ENCODE measurements at places on chromosomes 5 and 9. TPM values are rescaled to one million over a fixed set of nuclear protein-coding genes. Genes with fewer than 3 reads are reported as not detected.

C5orf52 gene
- total RNA-seq: not detected

DNA sequence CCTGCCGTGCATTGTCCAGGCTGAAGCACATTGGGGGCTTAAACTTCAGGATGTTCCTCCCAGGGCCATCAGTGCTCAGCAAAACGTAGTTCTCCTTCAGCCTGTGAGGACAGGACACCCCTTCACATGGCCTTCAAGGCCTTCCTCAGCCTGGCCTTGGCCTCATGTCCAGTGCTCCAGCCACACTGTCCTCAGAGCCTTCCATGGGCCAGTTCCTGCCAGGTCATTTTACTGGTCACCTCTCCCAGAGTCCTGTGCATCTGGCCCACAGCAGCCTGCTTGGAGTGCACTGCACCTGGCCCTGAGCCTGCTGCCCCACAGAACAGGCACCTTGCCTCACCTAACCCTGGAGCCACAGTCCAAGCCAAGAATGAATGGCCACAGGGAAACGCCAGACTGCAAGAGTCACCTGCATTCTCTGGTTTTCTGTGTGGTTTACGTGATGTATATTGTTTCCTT is 8.7 kb downstream of the HNRNPAB start:
- H3K4me3 ChIP-seq: no peak overlapping the region
- no peaks in the 10 kb centered on the region for H3K27me3 ChIP-seq
- DNase-seq: no peak
- H3K4me1 ChIP-seq: no peaks in the 10 kb centered on the region

- no peaks in the 10 kb centered on the region for H3K36me3 ChIP-seq
- DNase-seq: peak; percentile 67
- H3K4me3 ChIP-seq: no peak overlapping the region
- H3K27ac ChIP-seq: peak overlapping the region; percentile 4
Measured at GRCh38 chr9:116555119-116555518, 132.0 kb upstream of the TRIM32 start.

GRCh38 chr9:132980157-132980556 is 1.7 kb downstream of the GFI1B start:
- H3K4me1 ChIP-seq: no peaks in the 10 kb centered on the region
- DNase-seq: no peak
- no peak overlapping the region for H3K27ac ChIP-seq
- H3K4me3 ChIP-seq: no peak overlapping the region

- no peak for DNase-seq
- peaks cover 54% of the 10 kb centered on the region for H3K4me1 ChIP-seq
- H3K4me3 ChIP-seq: no peak overlapping the region
- H3K27ac ChIP-seq: no peak overlapping the region
Measured at GRCh38 chr5:124675931-124676846, 70.2 kb downstream of the ZNF608 start.

LOX gene
- total RNA-seq: 3.0 TPM

- H3K27ac ChIP-seq: no peak overlapping the region
- DNase-seq: no peak
- no peak overlapping the region for H3K4me3 ChIP-seq
- peaks cover 14% of the 10 kb centered on the region for H3K4me1 ChIP-seq
- no peaks in the 10 kb centered on the region for H3K27me3 ChIP-seq
Measured at GRCh38 chr5:124923131-124923530, 176.7 kb upstream of the ZNF608 start.

CNTNAP3 gene
- 1.2 TPM for total RNA-seq

GRCh38 chr9:13719446-13719845 is 440.0 kb upstream of the MPDZ start:
- no peak for DNase-seq
- H3K27me3 ChIP-seq: no peaks in the 10 kb centered on the region
- H3K27ac ChIP-seq: no peak overlapping the region
- no peak overlapping the region for H3K4me3 ChIP-seq
- no peaks in the 10 kb centered on the region for H3K4me1 ChIP-seq

WDR38 gene
- not detected for total RNA-seq

FIBCD1 gene
- total RNA-seq: not detected

- no peak for DNase-seq
- H3K27ac ChIP-seq: peak overlapping the region; percentile 34
- peak overlapping the region; percentile 58 for H3K4me3 ChIP-seq
- no peaks in the 10 kb centered on the region for H3K36me3 ChIP-seq
Measured at GRCh38 chr9:13443346-13444244, 164.1 kb upstream of the MPDZ start.

DNA sequence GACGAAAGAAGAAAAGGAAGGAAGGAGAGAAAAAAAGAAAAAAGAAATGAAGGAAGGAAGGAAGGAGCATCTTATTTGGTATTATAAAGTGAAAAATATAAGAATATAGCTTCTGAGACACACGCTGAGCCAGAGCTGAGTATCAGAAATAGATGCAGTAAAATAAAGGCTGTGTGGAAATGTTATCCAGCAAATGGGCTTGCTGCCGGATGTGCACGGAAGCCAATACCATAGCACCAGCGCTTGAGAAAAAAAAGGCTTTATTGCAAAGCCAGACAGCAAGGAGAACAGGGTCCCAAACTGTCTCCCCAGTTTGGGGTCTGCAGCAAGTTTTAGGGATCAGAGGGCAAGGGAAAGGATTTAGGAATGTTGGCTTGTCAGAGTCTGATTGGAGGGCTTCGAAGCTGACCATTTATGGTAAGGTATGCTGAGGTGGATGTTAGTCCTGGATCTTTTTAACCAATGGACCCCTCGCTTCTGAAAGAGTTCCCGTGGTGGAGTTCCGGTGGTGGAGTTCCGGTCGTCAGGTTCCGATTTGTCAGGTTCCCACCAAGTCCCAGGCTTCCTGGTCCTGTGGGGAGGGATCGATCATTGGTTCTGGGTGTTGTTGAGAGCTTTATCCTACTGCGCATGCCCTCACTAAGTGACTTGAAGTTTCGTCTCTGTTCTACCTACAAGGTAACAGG is 70.4 kb downstream of the SFXN1 start:
- no peak for DNase-seq
- no peaks in the 10 kb centered on the region for H3K4me1 ChIP-seq
- H3K36me3 ChIP-seq: no peaks in the 10 kb centered on the region
- H3K4me3 ChIP-seq: no peak overlapping the region
- H3K27me3 ChIP-seq: peaks cover 11% of the 10 kb centered on the region
- no peak overlapping the region for H3K27ac ChIP-seq

DNA sequence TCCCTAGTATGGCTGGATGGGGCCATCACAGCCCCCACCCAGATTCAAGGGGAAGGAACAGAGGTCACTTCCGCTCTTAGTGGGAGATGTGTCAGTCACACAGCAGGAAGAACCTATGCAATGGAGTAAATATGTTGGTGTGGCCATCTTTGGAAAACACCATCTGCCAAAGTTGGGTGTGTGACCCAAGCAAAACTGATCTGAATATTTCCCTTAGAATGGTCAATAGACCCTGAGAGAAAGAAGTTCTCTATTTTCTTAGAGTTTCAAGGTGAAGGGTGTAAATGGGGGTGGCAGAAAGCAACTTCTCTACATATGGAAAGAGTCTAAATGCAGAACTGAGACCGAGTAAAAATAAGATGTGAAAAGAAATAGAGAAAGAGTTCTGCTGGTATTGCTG is 212.7 kb downstream of the ESM1 start:
- no peak overlapping the region for H3K27ac ChIP-seq
- no peak for DNase-seq
- H3K4me1 ChIP-seq: no peaks in the 10 kb centered on the region
- no peaks in the 10 kb centered on the region for H3K36me3 ChIP-seq
- H3K27me3 ChIP-seq: no peaks in the 10 kb centered on the region

GRCh38 chr9:21070171-21070571 is 7.6 kb downstream of the IFNB1 start:
- H3K36me3 ChIP-seq: no peaks in the 10 kb centered on the region
- peak overlapping the region; percentile 26 for H3K4me3 ChIP-seq
- DNase-seq: peak; percentile 19
- H3K27ac ChIP-seq: no peak overlapping the region

GRCh38 chr5:111255169-111255568 is 31.0 kb downstream of the CAMK4 start:
- H3K4me3 ChIP-seq: no peak overlapping the region
- no peaks in the 10 kb centered on the region for H3K36me3 ChIP-seq
- no peak for DNase-seq
- H3K27me3 ChIP-seq: no peaks in the 10 kb centered on the region
- no peaks in the 10 kb centered on the region for H3K4me1 ChIP-seq

GPR150 gene
- total RNA-seq: 0.10 TPM

- no peaks in the 10 kb centered on the region for H3K4me1 ChIP-seq
- DNase-seq: no peak
- no peaks in the 10 kb centered on the region for H3K27me3 ChIP-seq
- H3K36me3 ChIP-seq: no peaks in the 10 kb centered on the region
- no peak overlapping the region for H3K27ac ChIP-seq
Measured at GRCh38 chr9:94746541-94747370, 20.3 kb downstream of the AOPEP start.

GMCL2 gene
- not detected for total RNA-seq

DNA sequence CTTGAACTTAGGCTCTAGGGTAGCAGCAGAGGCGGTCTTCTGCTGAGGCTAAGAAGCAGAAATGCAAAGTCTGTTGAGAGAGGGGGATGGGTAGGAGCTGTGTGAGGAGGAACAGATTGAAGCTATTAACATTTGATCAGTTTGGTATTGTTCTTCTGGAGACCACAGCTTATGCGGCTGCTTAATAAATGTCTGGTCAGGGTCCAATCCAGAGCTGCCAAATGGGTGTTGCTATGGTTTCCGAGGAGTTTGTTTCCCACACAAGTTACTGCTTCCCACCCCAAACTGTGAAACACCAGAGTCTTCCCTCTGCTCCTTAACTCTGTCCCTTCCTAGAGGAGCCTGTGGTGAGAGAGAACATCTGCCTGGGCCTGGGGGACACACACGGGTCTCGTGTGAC is 142.2 kb upstream of the KLF4 start:
- no peaks in the 10 kb centered on the region for H3K36me3 ChIP-seq
- no peaks in the 10 kb centered on the region for H3K27me3 ChIP-seq
- H3K27ac ChIP-seq: no peak overlapping the region
- no peak overlapping the region for H3K4me3 ChIP-seq
- no peak for DNase-seq

BTNL9 gene
- total RNA-seq: 22.8 TPM

DNA sequence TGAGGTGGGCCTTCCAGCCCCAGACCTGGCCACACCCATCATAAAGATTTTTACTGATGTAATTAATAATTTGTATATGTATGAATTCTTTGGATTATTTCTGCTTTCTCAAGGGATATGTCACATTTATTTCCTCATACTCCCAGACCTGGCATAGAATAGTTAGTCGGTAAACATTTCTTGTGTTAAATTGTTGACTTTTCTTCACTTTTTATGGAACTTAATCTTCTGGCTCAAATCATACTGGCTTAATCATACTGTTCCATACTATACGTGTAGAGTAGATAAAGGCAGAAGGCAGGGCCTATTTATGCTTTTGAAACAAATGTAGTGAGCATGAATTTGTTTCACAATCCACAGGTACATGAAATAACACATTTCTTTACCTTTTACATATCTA is 155.8 kb downstream of the DEPDC1B start:
- H3K27ac ChIP-seq: no peak overlapping the region
- no peaks in the 10 kb centered on the region for H3K36me3 ChIP-seq
- H3K27me3 ChIP-seq: no peaks in the 10 kb centered on the region
- no peaks in the 10 kb centered on the region for H3K4me1 ChIP-seq

CCL28 gene
- 0.17 TPM for total RNA-seq

ZDHHC12 gene
- total RNA-seq: 7.2 TPM

GRCh38 chr5:98933445-98934072 is 4.8 kb upstream of the CHD1 start:
- H3K36me3 ChIP-seq: no peaks in the 10 kb centered on the region
- DNase-seq: no peak
- H3K4me3 ChIP-seq: peak overlapping the region; percentile 14
- H3K27ac ChIP-seq: peak overlapping the region; percentile 54
- H3K4me1 ChIP-seq: peaks cover 78% of the 10 kb centered on the region
- H3K27me3 ChIP-seq: no peaks in the 10 kb centered on the region

DNA sequence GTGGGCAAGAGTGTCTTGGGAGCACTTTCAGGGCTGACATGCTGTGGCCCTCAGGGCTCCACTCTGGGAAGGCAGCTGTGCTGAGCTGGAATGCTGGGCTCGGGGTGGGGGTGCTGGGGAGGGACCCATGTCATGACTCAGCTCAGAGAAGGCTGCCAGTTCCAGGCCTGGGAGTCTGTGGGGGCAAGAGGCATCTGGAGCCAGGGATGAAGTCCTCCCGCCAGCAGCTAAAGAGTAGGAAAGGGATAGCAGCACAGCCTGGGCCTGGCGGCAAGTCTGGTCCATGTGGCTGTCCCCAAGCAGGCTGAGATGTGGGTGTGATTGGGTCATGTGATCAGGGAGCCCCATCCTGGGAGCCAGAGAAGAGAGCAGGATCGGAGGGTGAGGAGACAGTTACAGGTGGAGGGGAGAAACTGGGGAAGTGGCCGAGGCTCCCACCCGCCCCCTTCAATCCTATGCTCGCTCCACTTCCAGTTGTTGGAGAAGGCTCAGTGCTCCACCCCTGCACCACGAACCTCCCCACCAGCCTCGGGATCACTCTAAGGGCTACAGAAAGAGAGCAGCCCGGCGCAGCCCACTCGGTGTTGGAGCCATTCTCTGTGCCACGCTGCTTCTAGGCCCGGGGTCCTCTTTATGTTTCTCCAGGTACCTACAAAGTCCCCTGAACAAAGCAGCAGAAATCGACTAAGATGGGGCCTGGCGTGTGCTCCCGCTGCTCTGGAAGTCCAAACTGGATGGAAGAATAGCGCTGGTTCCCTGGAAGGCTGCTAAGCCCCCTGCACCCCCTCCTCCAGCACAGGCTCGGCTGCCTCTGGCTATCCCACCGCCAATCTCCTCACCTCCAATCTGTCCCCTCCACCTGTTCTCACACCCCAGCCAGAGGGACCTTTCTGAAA is 12.0 kb downstream of the PDGFRB start:
- H3K27me3 ChIP-seq: no peaks in the 10 kb centered on the region
- peak overlapping the region; percentile 71 for H3K27ac ChIP-seq
- H3K4me3 ChIP-seq: peak overlapping the region; percentile 38
- no peaks in the 10 kb centered on the region for H3K36me3 ChIP-seq
- H3K4me1 ChIP-seq: peaks cover 10% of the 10 kb centered on the region
- peak; percentile 83 for DNase-seq

GRCh38 chr9:128456613-128457061 is 831 bp downstream of the ODF2 start:
- H3K27me3 ChIP-seq: no peaks in the 10 kb centered on the region
- peak overlapping the region; percentile 77 for H3K27ac ChIP-seq
- H3K36me3 ChIP-seq: peaks cover 26% of the 10 kb centered on the region
- peak overlapping the region; percentile 86 for H3K4me3 ChIP-seq
- no peaks in the 10 kb centered on the region for H3K4me1 ChIP-seq

- no peaks in the 10 kb centered on the region for H3K4me1 ChIP-seq
- H3K27ac ChIP-seq: no peak overlapping the region
- H3K36me3 ChIP-seq: no peaks in the 10 kb centered on the region
- no peak overlapping the region for H3K4me3 ChIP-seq
- no peak for DNase-seq
- H3K27me3 ChIP-seq: no peaks in the 10 kb centered on the region
Measured at GRCh38 chr9:105307591-105308130, 63.2 kb downstream of the SLC44A1 start.

SH2D3C gene
- 12.0 TPM for total RNA-seq

GRCh38 chr9:6944896-6945295 is 187.1 kb downstream of the KDM4C start:
- no peaks in the 10 kb centered on the region for H3K36me3 ChIP-seq
- H3K4me3 ChIP-seq: no peak overlapping the region
- H3K27me3 ChIP-seq: no peaks in the 10 kb centered on the region
- H3K27ac ChIP-seq: no peak overlapping the region

GRCh38 chr9:85717220-85717619 is 24.5 kb downstream of the AGTPBP1 start:
- no peak for DNase-seq
- H3K27me3 ChIP-seq: no peaks in the 10 kb centered on the region
- H3K4me3 ChIP-seq: no peak overlapping the region
- H3K4me1 ChIP-seq: peaks cover 17% of the 10 kb centered on the region
- H3K27ac ChIP-seq: no peak overlapping the region

ZFP37 gene
- total RNA-seq: 1.4 TPM

GRCh38 chr9:86257391-86257790 is 2.1 kb downstream of the C9orf153 start:
- no peak overlapping the region for H3K27ac ChIP-seq
- peaks cover 16% of the 10 kb centered on the region for H3K36me3 ChIP-seq
- H3K4me1 ChIP-seq: no peaks in the 10 kb centered on the region
- DNase-seq: no peak
- H3K4me3 ChIP-seq: no peak overlapping the region
